ENCODE measurements at places on chromosomes 3 and 15.
A peak's percentile ranks its signal among the peaks of the same experiment; 100 is the strongest.

DNA sequence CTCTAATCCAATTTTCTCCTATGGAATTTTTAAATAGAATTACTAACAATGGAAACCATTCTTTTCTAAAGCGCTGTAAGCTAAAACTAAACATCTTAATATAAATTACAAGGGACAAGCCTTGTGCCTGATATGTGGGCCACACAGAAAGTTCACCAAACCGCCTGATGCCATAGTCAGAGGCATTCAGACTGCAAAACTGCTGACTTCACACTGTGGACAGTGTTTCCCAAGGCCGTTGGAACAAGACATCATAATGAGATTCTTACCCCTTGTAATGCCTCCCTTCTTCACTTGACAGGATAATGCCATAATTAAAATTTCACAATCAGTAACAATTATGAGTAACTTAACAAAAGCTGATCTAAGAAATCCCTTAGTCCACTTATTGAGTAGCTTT is 14.9 kb downstream of the SH3GL3 start:
- H3K27me3 ChIP-seq = peaks cover 10% of the 10 kb centered on the region
- no peaks in the 10 kb centered on the region for H3K36me3 ChIP-seq
- no peak for DNase-seq
- no peaks in the 10 kb centered on the region for H3K4me1 ChIP-seq
- no peak overlapping the region for H3K4me3 ChIP-seq

DNA sequence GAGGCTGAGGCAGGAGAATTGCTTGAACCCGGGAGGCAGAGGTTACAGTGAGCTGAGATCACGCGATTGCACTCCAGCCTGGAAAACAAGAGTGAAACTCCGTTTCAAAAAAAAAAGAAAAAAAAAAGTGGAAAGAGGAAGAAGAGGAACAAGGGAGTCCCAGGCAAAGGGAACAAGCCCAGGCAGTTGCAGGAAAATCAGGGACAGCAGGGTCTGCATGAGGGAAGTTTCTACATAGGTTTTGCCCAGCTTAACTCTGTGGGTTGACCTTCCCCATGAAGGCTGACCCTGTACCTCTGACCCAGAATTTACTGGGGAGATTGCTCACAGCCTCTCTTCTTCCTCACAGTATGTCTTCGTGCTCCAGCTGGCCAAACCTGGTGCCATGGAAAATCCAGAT is 12.3 kb downstream of the RBP1 start:
- DNase-seq = no peak
- no peaks in the 10 kb centered on the region for H3K27me3 ChIP-seq
- no peak overlapping the region for H3K4me3 ChIP-seq

DNA sequence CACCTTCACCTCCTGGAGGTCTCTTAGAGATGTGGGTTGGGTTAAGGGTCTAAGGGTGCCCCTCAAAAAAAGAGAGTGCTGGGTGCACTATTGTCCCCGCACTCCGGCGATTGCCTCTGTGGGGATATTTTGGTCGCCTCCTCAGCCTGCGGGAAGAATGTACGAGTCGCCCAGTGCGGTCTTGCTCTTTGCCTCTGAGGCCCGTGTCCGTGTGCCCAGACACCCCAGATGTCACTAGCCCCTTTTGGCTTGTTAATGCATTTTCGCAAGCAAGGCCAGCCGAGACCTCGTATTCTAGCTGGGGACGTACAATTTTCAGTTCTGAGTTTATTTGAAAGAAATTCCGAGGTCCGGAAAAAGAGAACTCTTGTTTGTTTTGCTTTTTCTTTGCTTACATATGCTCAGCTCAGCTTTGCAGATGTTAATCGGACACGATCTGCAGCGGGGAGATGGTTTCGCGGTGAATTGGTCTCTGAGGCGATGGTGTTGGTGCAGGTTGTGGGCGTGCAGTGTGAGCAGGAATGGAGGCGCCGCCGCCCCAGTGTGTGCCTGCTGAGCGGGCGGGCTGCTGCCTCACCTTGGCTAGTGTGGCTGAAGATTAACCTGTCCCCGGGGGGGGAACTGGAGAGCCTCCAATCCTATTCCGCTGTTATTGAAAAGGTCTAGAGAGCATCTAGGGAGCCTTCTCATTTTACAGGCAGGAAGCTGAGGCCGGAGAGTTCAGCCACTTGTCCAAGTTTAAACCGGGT is 1.4 kb downstream of the ST6GAL1 start:
- peak; percentile 63 for DNase-seq
- peak overlapping the region; percentile 85 for H3K27ac ChIP-seq
- H3K4me3 ChIP-seq = peak overlapping the region; percentile 83
- H3K4me1 ChIP-seq = peaks cover 24% of the 10 kb centered on the region
- H3K36me3 ChIP-seq = peaks cover 31% of the 10 kb centered on the region
- H3K27me3 ChIP-seq = no peaks in the 10 kb centered on the region

- H3K36me3 ChIP-seq = no peaks in the 10 kb centered on the region
- no peaks in the 10 kb centered on the region for H3K27me3 ChIP-seq
- no peaks in the 10 kb centered on the region for H3K4me1 ChIP-seq
- no peak overlapping the region for H3K27ac ChIP-seq
These were observed 43.9 kb upstream of the KCNH8 start for GRCh38 chr3:19104459-19104858.

GRCh38 chr3:58666683-58667082 is at the start of gene FAM3D:
Gene FAM3D, minus strand, starts transcription at chr3:58666774. Its CDS starts 11,211 bp downstream, at chr3:58655563.
- no peaks in the 10 kb centered on the region for H3K4me1 ChIP-seq
- DNase-seq = no peak
- no peak within 1 kb of the TSS for H3K27ac ChIP-seq

DNA sequence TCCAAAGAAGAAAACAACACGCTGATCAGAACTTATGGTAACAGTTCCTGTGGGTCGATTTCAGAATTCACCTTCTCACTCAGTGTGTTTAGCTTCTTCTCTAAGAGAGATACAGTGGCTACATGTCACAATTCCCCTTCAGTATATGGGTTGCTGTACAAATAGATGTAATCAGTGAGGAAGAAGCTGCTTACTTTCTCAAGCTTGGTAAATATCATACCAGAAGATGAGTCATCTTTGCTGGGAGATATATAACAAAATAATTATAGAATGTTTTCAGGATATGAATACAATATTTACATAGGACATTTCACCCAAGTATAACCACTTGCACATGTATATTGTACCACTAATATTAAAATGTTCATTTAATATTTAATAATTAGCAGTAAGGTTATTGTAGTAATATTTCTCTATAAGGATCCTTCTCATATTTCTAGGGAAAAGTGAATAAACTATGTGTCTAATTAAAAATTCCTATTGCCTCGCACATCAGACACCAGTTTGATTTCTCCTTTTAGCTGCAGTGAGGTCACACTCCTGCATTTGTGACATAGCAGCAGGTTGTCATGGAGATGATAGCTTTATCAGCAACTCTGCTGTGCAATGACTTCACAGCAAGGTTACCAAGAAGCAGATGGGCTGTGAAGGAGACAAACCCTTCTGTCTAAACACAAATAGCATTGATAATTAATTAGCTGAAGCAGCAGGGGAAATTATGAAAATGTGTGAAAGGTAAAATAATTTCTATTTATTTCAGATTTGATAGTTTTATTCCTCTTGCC is 211.4 kb downstream of the TUSC7 start:
- no peaks in the 10 kb centered on the region for H3K36me3 ChIP-seq
- no peaks in the 10 kb centered on the region for H3K4me1 ChIP-seq
- DNase-seq = no peak
- no peak overlapping the region for H3K4me3 ChIP-seq

DNA sequence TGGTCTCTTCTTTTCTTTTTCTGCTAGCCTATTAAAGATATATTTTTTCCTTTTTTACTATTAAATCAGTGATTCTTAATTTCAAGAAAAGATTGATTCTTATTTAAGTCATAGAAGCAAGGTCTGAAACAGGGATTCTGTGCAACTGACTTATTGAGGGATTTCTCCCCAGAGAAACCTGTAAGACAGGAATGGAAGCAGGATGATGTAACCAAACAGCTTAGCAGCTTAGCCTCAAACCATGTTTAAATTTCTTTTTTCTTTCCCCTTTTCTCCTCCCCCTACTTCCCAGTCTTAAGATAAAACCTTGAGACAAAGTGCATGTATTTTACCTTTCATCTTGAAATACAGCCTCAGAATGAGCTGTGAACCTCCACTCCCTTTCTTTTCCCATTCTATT is 322.8 kb downstream of the NEK10 start:
- no peak overlapping the region for H3K4me3 ChIP-seq
- H3K4me1 ChIP-seq = no peaks in the 10 kb centered on the region
- no peaks in the 10 kb centered on the region for H3K27me3 ChIP-seq
- no peak for DNase-seq
- no peaks in the 10 kb centered on the region for H3K36me3 ChIP-seq
- H3K27ac ChIP-seq = no peak overlapping the region

DNA sequence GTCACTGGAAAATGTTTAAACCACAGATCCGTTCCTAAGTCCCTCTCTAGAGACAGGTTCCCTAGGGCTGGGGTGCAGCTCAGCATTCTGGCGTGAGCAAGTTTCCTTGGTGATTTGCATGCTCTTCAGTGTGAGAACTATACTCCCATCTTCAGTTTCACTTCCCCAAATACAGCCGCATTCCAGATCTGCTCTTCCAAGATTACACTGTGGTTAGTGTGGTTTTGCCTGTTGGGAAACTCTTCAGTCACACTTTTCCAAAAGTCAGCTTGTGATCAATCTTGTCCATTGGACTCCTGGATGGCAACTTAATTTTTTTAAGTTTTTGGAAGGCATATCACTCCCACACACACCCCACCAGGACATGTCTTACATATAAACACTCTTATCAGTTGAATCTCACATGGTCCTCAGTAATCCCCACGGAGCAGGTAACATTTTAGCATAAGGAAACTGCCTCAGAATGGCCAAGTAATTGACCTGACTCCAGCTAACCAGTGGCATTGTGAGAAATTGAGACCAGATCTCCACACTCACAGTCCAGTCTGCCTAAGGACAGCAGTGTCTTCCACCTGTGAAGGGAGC is 33.5 kb upstream of the PTPN23 start:
- no peak for DNase-seq
- H3K36me3 ChIP-seq = peaks cover 12% of the 10 kb centered on the region

GRCh38 chr3:69538281-69538680 is 152.4 kb upstream of the FRMD4B start:
- H3K27ac ChIP-seq = no peak overlapping the region
- DNase-seq = no peak
- peaks cover 34% of the 10 kb centered on the region for H3K27me3 ChIP-seq
- H3K4me1 ChIP-seq = peaks cover 6% of the 10 kb centered on the region
- no peak overlapping the region for H3K4me3 ChIP-seq
- no peaks in the 10 kb centered on the region for H3K36me3 ChIP-seq

GRCh38 chr15:88654430-88655102 is 15.8 kb downstream of the ISG20 start:
- peaks cover 88% of the 10 kb centered on the region for H3K4me1 ChIP-seq
- H3K27ac ChIP-seq = no peak overlapping the region
- H3K27me3 ChIP-seq = no peaks in the 10 kb centered on the region
- no peak overlapping the region for H3K4me3 ChIP-seq
- H3K36me3 ChIP-seq = no peaks in the 10 kb centered on the region
- DNase-seq = no peak

- no peaks in the 10 kb centered on the region for H3K4me1 ChIP-seq
- no peak overlapping the region for H3K27ac ChIP-seq
- H3K36me3 ChIP-seq = no peaks in the 10 kb centered on the region
- H3K4me3 ChIP-seq = no peak overlapping the region
These were observed 25.1 kb downstream of the SLC2A2 start for GRCh38 chr3:171001250-171001893.

DNA sequence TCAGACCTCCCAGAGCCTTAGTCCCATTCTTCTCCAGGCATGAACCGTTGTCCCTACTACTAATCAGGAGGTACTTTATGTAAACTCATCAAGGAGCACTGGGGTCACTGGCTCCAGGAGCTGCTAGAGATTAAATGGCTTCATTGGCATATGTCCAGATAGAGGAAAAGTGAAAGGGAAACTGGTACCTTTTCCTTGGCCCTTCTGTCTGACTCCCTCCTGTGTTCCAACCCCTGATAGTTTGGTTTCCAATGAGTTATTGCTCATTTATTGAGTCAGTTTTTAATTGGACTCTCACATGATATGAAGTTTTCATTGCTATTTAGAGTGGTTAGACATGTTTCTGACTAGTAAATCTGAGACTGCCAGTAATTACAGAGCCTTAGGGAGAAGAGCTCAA is 130.5 kb upstream of the BFSP2 start:
- no peak overlapping the region for H3K4me3 ChIP-seq
- H3K36me3 ChIP-seq = no peaks in the 10 kb centered on the region
- DNase-seq = no peak
- H3K4me1 ChIP-seq = peaks cover 6% of the 10 kb centered on the region
- H3K27ac ChIP-seq = no peak overlapping the region

DNA sequence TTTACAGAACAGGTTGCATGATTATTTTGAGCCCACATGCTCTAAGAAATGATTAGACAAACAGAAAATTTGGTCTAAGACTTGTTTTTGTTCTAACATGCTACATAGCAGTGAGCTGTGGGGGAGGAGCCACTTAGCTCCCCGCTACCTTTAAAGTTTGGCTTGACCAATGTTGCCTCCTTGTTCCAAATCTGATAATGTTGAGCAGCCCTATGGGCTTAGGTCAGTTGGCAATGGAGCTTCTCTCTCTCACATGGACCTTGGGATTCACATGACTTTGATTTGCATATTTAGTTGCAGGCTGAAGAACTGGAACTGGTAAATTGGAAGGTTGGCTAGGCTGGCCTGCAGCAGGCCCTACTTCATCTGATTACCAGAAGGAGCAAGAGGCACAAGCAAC is 116.4 kb downstream of the EBLN2 start:
- H3K4me1 ChIP-seq = no peaks in the 10 kb centered on the region
- no peaks in the 10 kb centered on the region for H3K36me3 ChIP-seq
- H3K27me3 ChIP-seq = peaks cover 5% of the 10 kb centered on the region
- DNase-seq = no peak

- H3K27ac ChIP-seq = no peak overlapping the region
- no peak for DNase-seq
- H3K4me3 ChIP-seq = no peak overlapping the region
- H3K27me3 ChIP-seq = peaks cover 18% of the 10 kb centered on the region
These were observed 256.5 kb upstream of the NECTIN3 start for GRCh38 chr3:110815008-110815583.

- H3K4me1 ChIP-seq = no peaks in the 10 kb centered on the region
- no peak overlapping the region for H3K4me3 ChIP-seq
- H3K27ac ChIP-seq = no peak overlapping the region
- no peaks in the 10 kb centered on the region for H3K27me3 ChIP-seq
- no peak for DNase-seq
- no peaks in the 10 kb centered on the region for H3K36me3 ChIP-seq
These were observed 333.0 kb upstream of the SEMA6D start for GRCh38 chr15:47384341-47384740.

GRCh38 chr3:61111825-61112224 is 139.4 kb downstream of the FHIT start:
- no peak overlapping the region for H3K4me3 ChIP-seq
- H3K4me1 ChIP-seq = peaks cover 23% of the 10 kb centered on the region
- no peak overlapping the region for H3K27ac ChIP-seq
- no peaks in the 10 kb centered on the region for H3K36me3 ChIP-seq
- peak; percentile 29 for DNase-seq

GRCh38 chr3:50447290-50447840 is 56.1 kb downstream of the CACNA2D2 start:
- peaks cover 10% of the 10 kb centered on the region for H3K4me1 ChIP-seq
- no peaks in the 10 kb centered on the region for H3K36me3 ChIP-seq
- DNase-seq = no peak
- H3K27ac ChIP-seq = no peak overlapping the region

- H3K27me3 ChIP-seq = no peaks in the 10 kb centered on the region
- no peak overlapping the region for H3K27ac ChIP-seq
- H3K4me1 ChIP-seq = peaks cover 6% of the 10 kb centered on the region
These were observed 8.1 kb downstream of the SUMF1 start for GRCh38 chr3:4458961-4459360.

GRCh38 chr3:192409201-192409837 is 318.0 kb downstream of the FGF12 start:
- DNase-seq = no peak
- no peaks in the 10 kb centered on the region for H3K36me3 ChIP-seq
- peaks cover 34% of the 10 kb centered on the region for H3K27me3 ChIP-seq
- H3K4me1 ChIP-seq = peaks cover 5% of the 10 kb centered on the region
- no peak overlapping the region for H3K4me3 ChIP-seq
